ENCODE measurements at places on chromosomes 6 and 20. TPM values are rescaled to one million over a fixed set of nuclear protein-coding genes. Genes with fewer than 3 reads are reported as not detected.

Gene BPI
- not detected for total RNA-seq

DNA sequence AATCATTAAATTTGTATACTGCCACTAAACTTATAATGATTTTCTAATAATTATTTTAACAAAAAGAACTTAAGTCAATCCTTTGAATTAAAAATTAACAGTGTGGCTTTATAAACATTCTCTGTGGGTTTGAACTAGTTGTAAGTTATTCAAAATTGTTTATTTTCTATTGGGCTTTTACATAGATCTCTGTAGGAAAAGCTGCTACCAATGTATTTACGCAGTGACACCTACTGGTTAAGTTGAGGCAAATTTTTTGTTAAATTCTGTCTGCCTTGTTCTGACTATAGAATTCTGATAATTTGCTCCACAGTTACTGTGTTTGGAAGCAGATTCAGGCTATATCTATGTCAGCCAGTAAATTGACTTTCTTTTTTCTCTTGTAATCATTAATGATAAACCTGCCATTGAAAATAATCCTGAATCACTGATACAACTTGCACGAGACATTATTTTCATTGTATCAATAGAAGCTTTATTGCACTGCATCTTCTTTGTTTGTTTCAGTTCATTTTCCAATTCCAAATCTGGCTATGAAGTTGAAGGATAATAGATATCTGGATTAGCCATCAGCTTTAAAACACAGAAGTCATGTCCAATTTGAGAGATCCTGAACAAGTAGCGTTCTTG lies 66.0 kb upstream of the UTRN start:
- no peak for DNase-seq

Gene CTCFL
- not detected for total RNA-seq

GRCh38 chr6:44059359-44060346 lies 67.6 kb downstream of the MRPL14 start:
- no peak for DNase-seq

DNA sequence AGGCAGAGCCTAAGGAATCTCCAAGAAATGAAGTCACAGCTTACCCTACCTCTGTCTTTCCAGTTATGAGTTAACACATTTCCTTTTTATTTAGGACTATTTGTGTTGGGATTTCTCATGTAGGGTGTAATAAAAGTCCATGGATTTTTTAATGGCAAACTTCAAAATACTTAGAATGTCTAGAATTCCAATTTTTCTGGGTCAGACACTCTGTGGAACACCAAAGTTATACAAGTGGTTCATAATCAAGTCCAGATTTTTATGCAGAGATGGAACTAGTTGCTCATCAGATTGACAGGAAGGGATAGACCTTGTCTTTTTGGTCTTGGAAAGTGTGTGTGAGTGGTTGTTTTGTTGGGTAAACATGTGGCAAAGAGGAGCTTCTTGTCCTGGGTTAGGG lies 303.5 kb upstream of the RNF24 start:
- no peak for DNase-seq

DNA sequence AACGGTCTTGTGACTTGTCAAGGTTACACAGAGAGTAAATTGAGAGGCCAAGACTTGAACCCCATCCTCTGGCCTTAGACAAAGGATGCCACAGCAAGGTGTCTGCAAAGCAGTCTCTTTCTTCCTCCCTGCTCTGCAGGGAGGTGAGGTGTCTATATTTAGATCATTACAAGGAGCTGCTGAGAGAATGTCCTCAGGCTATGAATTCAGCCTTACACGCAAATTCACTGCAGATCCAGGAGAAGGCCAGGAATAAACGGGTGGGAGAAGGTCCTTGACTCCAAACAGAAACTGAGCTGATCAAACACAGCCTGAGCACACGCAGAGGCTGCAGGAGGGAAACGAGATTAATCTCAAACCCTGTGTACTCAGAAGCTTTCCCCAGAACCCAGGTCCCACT lies 48.6 kb upstream of the PTPRT start:
- DNase-seq: no peak

Gene MRAP2
- total RNA-seq: not detected

All from CD8-positive, alpha-beta memory T cell (primary cell).